ENCODE measurements at places on chromosomes 1 and 21.

- DNase-seq, result no peak
Measured at GRCh38 chr1:28392027-28392652, 22.6 kb downstream of the PHACTR4 start.

DNA sequence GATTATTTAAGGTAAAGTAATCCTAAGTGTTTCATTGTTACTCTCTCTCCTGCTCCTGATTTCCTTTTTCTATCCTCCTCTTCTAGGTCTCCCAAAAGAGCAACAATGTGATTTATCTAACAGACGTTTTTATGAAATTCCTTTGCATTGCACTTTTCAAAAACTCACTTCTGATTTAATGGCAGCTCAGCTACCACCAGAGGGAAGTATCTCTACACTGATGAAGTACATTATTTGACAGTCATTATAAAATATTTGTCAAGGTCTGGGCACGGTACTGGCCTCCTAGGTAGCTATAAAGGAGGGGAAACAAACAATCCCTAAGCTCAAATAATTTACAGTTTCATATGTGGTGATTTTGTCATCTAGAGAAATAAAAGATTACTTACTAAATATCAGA is 15.6 kb downstream of the TMPRSS15 start:
- DNase-seq, result no peak

DNA sequence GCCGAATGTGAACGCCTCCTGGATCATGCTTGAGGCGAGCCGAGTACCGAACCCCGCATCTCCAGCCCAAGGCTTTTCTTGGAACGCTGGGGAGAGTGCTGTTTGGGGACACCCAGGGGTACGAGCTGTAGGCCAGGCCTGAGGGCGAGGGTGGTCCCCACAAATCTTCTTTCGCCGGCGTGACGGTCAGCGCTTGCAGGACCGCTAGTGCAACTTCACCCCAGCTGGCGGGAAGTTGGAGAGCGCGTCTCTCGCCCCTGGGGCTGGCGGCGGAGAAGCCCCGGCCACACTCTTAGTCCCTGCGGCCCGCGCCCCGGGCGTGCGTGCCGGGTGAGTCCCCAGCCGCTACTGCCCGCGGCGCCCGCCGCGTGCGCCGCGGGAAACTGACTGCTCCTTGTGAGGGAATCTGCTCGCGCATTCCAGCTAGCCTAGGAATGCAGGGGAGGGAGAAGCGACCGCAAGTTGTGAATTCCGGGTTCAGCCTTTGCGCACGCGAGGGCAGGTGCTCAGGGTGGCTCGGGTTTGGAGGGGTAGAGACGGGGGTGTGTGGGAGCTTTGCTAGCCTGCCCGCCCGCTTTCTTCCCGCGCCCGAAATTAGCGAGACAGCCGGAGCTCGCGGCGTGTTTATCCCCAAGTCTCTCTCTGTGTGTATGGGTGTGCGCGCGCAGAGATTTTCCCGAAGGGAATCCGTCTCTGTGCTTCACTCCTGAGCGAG is 884 bp downstream of the LHX4 start:
- no peak for DNase-seq

GRCh38 chr1:222828939-222829338 is 14.1 kb downstream of the DISP1 start:
- no peak for DNase-seq

- DNase-seq, result no peak
Measured at GRCh38 chr1:18977428-18977827, 21.0 kb upstream of the IFFO2 start.

GRCh38 chr1:92837062-92837461 is 5.2 kb downstream of the RPL5 start:
- DNase-seq, result no peak

DNA sequence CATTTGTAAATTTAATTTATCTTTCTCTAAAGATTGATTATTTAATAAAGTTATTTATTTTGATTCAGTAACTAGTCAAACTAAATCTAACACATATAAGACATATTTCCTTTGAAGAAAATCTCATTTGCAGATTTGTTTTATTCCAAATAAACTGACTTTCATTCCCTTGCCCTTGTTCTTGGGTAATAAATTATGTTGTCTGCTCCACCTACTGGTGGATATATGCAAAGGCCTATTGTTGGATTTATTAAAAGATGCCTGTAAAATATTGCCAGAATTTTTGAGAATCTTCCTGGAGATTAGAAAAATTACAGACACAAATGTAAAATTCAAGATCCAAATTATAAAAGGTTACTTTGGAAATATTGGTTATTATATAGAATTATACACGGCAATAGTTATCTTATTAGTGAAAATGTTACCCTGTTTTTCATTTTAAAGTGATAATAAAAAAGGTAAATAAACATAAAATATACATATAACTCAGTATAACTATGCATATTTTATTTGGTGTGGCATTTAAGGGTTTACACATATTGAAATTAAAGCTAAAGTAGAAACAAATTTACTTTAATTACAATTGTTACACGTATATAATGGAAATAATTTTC is 116.1 kb downstream of the SPATA17 start:
- DNase-seq, result no peak

- DNase-seq, result no peak
Measured at GRCh38 chr1:181397845-181398244, 85.5 kb upstream of the CACNA1E start.

- no peak for DNase-seq
Measured at GRCh38 chr21:42312626-42313104, 2.5 kb downstream of the TFF3 start.

- no peak for DNase-seq
Measured at GRCh38 chr1:184635347-184635979, 119.2 kb downstream of the EDEM3 start.

DNA sequence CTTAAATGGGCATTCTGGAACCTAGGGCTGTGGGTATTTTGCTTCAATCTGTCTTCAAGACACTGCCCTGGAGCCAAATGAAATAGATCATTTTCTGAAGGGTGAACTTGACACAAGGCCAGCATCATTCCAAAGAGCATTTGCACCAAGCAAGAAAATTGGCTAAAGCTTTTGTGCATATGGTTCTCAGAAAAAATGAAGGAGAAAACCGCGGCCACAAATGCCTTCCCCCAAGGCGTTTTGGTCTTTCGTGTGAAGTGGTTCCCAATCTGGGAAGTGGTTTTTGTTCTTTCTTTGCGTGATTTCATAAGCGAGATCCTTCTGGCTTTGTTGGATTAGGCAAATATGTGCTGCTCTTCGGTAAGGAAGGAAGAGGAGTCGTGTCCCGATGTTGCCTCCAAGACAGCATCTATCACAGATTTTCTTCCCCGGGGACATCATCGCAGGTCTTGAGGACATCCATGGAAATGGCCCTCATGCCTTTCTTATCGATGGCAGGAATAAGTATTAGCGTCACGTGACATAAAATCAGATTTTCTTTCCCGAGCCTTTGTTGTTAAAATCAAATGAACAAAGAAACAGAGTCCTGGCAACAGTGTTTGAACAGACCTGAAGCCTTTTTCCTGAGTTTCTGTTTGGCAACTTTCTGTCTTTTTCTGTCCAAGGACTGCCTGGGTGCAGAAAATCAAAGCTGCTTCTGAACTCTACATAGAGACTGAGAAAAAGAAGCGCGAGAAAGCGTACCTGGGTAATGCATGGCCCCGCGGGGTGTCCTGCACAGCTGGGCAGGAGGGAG is 31.0 kb downstream of the ATP5PO start:
- DNase-seq, result no peak

DNA sequence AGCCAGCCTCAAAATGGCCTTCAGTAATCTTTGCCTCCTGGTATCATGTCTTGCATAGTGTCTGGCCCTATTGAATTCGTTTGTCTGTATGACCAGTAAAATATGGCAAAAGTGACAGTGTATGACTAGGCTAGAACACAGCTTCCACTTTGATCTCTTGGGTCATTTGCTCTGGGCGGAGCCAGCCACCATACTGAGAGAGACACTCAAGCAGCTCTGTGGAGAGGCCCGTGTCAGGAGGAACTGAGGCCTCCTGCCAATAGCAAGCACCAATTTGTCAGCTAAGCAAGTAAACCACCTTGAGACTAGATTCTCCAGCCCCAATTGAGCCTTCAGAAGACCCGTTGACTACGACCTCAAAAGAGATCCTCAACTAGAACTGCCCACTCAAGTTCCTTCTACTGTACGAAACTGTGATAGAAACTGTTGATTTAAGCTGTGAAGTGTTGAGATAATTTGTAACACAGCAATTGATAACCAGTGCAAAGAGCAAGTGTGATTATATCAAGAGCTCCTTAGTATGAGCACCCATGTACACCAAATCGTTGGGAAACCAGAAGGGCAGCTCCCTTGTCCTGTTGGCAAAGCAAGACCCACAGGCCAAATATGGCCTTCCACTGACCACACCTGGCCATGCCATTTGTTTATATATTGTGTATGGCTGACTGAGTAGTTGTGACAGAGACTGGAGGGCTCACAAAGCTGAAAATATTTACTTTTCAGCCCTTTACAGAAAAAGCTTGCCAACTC is 52.7 kb upstream of the SERBP1 start:
- DNase-seq, result no peak

GRCh38 chr1:40755067-40755466 is 28.5 kb upstream of the KCNQ4 start:
- DNase-seq, result no peak

GRCh38 chr1:83692524-83693381 is 306.2 kb downstream of the TTLL7 start:
- DNase-seq, result no peak

DNA sequence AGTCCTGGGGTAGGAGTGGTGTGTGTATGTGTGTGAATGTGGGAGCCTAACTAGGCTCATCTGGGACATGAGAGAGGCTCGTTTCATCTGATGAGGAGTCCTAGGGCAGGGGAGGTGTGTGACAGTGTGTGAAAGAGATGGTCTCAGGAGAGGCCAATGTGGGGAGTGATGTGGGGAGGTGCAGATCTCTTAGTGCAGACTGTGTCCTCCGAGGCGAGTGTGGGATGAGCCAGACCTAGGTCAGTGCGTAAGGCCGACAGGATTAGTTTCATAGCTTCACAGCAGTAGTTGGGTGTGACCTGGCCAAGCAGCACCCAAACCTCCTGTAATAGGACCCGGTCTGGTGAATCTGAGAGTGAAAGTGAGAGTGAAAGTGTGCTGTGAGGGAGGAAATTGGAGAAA is 94.7 kb downstream of the LIPI start:
- no peak for DNase-seq

GRCh38 chr21:30329203-30329875 is 8.2 kb downstream of the KRTAP27-1 start:
- DNase-seq, result no peak

GRCh38 chr1:222665964-222666363 is 46.3 kb downstream of the AIDA start:
- no peak for DNase-seq

- DNase-seq, result no peak
Measured at GRCh38 chr1:197341626-197342025, 73.6 kb downstream of the CRB1 start.
